ENCODE measurements at places on chromosomes 13 and 19.

- DNase-seq = no peak
Observed at GRCh38 chr13:111970494-111971141, 96.3 kb upstream of the SOX1 start.

GRCh38 chr13:33079960-33080359 lies 63.7 kb downstream of the KL start:
- DNase-seq = no peak

- no peak for DNase-seq
Observed at GRCh38 chr13:52599037-52599847, 43.0 kb upstream of the HNRNPA1L2 start.

DNA sequence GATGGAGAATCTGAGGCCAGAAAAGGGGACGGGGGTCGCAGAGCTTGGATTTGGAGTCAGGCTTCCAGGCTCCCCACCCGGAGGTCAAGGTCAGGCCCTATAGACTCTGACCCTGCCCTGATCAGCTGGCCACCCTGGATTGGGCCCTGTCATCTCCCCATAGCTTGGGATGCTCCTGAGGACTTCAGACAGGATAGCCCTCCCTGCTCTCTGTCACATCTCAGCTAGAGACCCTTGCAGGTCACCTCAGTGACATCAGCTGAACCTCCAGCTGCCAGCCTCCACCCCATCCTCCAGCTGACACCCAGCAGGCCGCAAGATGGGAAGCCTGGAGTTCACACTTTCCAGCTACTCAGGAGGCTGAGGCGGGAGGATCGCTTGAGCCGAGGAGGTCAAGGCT lies 2.8 kb upstream of the TPM4 start:
- DNase-seq = no peak

DNA sequence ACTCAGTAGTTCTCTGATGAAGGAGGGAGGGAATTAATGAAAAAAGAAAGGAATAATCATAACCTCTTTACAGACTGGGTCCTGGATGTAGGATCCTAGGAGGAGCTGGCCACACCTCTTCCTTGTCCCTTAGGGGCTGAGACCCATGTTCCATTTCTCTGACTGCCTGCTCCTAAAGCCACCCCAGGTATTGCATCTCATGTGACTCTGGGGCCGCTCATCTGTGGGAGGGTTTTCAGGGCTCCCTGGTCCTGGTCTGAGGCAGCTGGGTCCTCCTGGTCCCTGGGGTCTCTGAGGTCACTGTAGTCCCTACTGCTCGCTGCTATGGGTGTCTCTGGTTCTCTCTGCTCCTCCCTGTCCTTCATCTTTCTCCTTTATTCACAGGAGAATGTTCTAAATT lies 2.9 kb downstream of the CEACAM21 start:
- DNase-seq = no peak

DNA sequence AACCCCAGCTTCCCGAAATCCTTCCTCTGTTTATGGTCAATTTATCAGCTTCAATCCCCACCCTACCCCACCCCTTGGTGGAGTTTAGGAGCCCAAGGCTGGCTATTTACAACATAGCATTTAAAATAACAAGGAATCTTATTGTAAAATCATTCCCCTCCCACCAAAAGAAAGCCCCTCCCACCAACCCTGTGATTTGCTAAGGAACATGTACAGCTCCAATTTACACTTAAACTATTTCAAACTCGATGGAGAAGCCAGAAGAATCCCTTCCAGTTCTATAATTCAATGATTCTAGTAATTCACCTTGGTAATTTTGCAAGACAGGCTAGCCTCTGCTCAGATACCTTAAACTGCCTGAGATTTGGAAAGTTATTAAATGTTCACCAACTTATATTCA lies 3.0 kb downstream of the LATS2 start:
- DNase-seq = no peak

- DNase-seq = no peak
Observed at GRCh38 chr13:27619093-27619727, 1.1 kb downstream of the LNX2 start.

GRCh38 chr13:67416047-67416925 lies 186.2 kb upstream of the PCDH9 start:
- no peak for DNase-seq

- peak; percentile 73 for DNase-seq
Observed at GRCh38 chr19:46009530-46010510, 13.0 kb downstream of the PGLYRP1 start.

- DNase-seq = no peak
Observed at GRCh38 chr13:23513455-23513854, 56.8 kb upstream of the TNFRSF19 start.

DNA sequence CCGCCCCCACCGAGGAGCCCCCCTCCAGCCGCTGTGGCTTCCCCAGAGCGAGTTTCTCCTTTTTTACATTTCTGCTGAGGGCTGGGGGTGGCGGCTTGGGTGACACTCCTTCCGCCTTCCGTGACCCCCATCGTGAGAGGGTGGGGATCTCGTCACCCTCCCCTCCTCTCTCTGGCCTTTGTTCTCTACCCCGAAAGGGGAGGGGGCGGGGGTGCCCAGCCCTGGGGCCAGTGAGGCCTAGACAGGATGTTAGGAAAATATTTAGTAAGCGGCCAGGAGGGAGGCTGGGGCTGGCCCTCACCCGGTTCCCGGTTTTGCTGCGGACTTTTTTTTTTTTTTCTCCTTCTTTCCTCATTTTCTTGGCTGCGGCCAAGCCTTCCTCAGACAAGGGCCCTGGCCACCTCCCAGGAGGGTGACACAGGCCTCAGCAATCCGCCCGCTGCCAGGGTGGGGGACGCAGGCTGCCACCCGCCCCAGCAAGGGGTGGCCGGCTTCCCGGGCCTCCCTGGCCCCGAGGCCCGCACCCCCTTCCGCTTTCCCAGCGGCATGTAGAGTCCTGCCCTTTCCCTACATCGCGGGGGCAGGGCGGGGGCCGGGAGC lies 3.9 kb downstream of the MIDN start:
- peak; percentile 70 for DNase-seq

GRCh38 chr19:38932425-38933179 lies 1.9 kb downstream of the MRPS12 start:
- peak; percentile 40 for DNase-seq

DNA sequence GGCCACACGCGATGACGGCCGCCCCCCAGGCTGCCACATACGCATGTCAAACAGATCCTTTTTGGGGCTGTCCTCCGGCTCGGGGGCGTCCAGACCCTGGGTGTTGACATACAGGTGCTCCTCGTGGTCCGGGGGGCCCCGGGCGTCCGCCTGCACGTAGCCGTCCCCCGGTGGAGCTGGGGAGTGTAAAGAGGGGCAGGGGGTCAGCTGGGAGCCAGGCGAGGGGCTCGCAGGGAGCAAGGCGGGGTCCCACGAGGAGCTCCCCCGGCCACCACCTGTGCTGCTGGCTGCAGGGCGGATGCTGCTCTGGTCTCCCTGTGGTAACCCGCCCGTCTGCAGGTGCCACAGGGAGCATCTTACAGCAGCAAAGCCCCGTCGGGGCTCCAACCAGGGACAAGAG lies 16.1 kb upstream of the C2CD4C start:
- no peak for DNase-seq

DNA sequence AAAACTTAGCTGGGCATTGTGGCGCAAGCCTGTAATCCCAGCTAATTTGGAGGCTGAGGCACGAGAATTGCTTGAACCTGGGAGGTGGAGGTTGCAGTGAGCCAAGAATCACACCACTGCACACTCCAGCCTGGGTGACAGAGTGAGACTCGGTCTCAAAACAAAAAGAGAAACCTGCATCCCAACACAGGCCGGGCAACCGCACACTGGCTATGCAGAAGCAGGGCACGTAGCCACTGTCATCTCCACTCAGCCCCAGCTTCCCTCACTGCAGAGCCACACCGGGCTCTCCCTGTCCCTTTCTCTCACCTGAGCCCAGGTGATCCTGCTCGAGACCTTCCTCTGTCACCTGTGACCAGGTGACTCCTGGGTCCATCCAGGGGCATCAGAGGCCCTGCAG lies 11.7 kb downstream of the ELL start:
- DNase-seq = no peak

Measured in activated CD4-positive, alpha-beta memory T cell treated with anti-CD3 and anti-CD28 coated beads, Interleukin-2, amount 10 ng/mL, durations not matched to agents 7 days and 5 days (primary cell).